ENCODE measurements at places on chromosomes 4 and X.

DNA sequence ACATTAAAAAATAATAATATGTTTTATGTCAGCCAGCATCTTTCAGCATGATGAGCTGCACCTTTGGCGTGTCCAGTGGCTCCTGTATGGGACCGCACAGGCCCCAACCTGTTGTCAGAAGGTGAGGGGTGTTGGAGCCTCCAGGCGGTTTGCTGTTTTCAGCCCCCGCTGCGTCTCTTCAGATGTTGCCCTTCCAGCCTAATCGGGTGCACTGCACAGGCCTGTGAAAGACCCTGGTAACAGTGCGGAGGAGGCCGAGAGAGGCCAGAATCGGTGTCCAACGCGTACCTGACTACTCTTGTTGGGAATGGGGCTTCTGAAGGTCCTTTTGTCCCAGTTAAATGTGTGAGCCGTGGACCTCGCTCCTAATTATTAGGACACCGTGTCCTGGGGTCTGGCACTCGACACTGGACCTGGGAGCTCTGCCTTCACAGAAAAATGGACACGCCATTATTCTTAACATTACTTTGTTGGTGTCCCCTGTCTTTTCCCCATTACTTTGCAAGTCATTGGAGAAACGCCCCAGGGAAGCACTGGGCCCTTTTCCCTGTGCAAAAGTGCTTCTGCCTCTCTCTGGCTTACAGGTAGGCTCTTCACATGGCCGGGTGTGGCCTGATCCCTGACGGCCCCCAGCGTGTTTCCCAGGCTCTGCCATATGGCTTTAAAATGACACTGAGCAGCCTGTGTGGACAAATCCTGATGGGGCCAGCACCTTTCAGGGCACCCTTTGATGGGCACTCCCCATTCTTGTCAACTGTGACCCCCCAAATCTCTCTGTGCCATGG lies 51.2 kb downstream of the TBC1D14 start:
- no peak for ATAC-seq

GRCh38 chr4:41496977-41497376 lies 41.0 kb upstream of the LIMCH1 start:
- no peak for ATAC-seq

GRCh38 chrX:18173494-18174180 lies 47.0 kb downstream of the BEND2 start:
- ATAC-seq = no peak

- ATAC-seq = peak; percentile 5
These were observed 479 bp downstream of the BRCC3 start for GRCh38 chrX:155071694-155072280.

GRCh38 chrX:137428766-137429591 lies 136.9 kb upstream of the ZIC3 start:
- ATAC-seq = no peak

Data from motor neuron (in vitro differentiated cells).